GM06990 (cell line): ENCODE measurements at places on chromosomes 3 and 15.

DNA sequence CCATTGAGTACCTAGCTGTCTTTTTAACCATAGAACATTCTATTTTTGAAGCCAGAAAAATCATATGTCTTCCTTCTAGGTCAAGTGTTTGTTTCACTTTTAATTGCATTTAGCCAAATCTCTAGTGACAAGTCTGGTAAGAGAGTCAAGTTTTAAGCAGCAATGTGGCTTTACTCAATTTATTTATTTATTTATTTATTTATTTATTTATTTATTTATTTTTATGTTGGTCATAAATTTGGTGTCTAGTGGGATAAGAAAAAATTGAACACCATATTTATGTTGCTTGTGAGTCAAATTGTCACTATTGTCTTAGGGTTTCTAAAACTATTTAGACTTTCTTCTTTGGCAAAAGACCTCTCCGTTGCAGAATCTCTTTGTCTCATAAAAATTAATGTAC is 174.5 kb upstream of the BCHE start:
- no peak for DNase-seq

GRCh38 chr3:52809662-52810377 is 15.2 kb downstream of the ITIH3 start:
- no peak for DNase-seq

GRCh38 chr3:127671523-127672428 is 976 bp upstream of the ABTB1 start:
- no peak for DNase-seq

GRCh38 chr3:138351916-138352550 is 3.7 kb downstream of the MRAS start:
- DNase-seq, result no peak

GRCh38 chr3:138600100-138600745 is 6.2 kb upstream of the CEP70 start:
- DNase-seq, result no peak

- DNase-seq, result no peak
Measured at GRCh38 chr15:68507447-68507846, 71.3 kb upstream of the CORO2B start.

- DNase-seq, result no peak
Measured at GRCh38 chr3:150327678-150328653, 80.1 kb upstream of the TSC22D2 start.

- no peak for DNase-seq
Measured at GRCh38 chr3:173663696-173664111, 266.2 kb downstream of the NLGN1 start.

GRCh38 chr3:127043731-127044510 is 61.0 kb downstream of the PLXNA1 start:
- DNase-seq, result no peak

DNA sequence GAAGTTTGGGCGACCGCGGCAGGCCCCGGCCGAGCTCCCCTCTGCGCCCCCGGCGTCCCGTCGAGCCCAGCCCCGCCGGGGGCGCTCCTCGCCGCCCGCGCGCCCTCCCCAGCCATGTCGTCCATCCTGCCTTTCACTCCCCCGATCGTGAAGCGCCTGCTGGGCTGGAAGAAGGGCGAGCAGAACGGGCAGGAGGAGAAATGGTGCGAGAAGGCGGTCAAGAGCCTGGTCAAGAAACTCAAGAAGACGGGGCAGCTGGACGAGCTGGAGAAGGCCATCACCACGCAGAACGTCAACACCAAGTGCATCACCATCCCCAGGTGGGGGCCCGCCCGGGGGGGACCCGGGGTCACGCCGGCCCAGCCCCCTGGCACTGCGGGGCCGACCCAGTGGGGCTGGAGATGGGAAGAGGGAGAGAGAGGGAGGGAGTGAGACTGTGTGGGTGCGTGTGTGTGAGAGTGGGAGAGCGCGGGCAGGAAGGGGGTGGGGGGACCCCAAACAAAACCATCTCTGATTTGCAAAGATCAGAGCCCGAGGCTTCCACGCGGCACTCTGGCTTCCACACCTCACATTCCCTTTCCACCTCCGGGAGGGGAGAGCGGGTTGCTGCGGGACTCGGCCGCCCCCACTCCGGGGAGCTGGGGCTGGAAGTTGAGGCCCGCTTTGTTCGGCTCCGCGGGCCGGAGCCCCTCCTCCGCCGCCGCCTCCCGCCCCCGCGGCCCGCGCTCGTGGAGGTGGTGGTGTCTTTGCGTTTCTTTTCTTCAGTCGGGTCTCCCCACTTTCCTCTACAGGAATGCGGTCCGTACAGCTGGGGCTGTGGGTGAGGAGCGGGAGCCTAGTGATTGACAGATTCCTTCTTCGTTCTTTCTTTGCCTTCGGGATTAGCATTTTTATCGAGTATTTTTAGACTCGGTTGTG is 898 bp downstream of the SMAD3 start:
- no peak for DNase-seq

GRCh38 chr3:111571907-111572460 is 23.2 kb downstream of the ZBED2 start:
- no peak for DNase-seq

DNA sequence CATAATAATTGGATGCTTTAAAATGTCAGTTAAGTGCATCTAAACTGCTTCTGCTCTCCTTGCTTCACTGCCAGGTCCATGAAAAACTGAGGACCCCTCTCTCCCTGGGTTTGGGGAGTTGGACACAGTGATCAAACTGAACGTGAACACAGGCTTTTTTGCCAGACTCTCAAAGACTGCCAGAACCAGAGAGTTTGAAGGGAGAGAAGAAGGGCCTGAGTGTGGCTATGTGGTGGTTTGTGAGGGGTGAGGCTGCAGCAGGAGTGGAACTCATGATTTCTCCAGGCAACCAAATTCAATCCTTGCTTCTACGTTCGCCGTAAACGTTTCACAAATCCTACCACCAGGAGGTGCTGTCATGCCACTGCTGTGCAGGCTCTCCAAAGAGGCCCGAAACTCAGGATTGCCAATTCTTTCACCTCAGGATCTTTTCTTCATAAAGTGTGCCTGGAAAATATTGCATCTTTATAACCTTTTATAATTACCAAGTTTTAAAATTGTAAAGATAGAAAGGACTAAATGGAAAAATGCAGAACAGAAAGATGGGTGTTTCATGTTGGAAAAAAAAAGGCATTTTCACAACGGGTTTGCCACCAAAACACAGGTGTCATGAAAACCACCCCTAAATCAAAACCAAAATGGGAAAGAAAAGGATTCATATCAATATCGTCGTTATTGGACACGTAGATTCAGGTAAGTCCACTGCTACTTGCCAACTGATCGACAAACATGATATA is 19.7 kb downstream of the TM4SF4 start:
- no peak for DNase-seq

GRCh38 chr15:48888191-48888590 is 10.3 kb downstream of the EID1 start:
- DNase-seq, result peak; percentile 13

- no peak for DNase-seq
Measured at GRCh38 chr3:66121318-66121717, 82.6 kb upstream of the MAGI1 start.

GRCh38 chr15:50262533-50262932 is 3.0 kb downstream of the HDC start:
- no peak for DNase-seq

- no peak for DNase-seq
Measured at GRCh38 chr15:91908391-91908790, 54.9 kb downstream of the SLCO3A1 start.

- no peak for DNase-seq
Measured at GRCh38 chr3:151282921-151283320, 4.6 kb upstream of the P2RY14 start.

- no peak for DNase-seq
Measured at GRCh38 chr3:150324788-150325187, 83.3 kb upstream of the TSC22D2 start.

- no peak for DNase-seq
Measured at GRCh38 chr3:131690800-131691199, 188.0 kb upstream of the MRPL3 start.

- DNase-seq, result no peak
Measured at GRCh38 chr15:62124176-62124972, 40.7 kb downstream of the C2CD4B start.

DNA sequence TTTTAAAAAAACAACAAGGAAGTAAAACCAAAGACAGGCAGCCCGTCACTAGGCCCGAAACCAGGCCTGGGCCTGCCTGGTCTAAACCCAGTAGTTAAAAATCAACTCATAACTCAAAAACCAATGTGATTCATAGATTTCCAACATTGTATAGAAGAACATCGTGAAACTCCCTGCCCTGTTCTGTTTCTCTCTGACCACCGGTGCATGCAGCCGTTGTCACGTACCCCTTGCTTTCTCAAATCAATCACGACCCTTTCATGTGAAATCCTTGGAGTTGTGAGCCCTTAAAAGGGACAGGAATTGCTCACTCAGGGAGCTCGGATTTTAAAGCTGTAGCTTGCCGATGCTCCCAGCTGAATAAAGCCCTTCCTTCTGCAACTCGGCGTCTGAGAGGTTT is 89.5 kb downstream of the DCLK3 start:
- no peak for DNase-seq

- DNase-seq, result no peak
Measured at GRCh38 chr3:106710596-106710995, 666.6 kb upstream of the CCDC54 start.

- DNase-seq, result no peak
Measured at GRCh38 chr3:108305484-108306172, 9.3 kb downstream of the HHLA2 start.

- peak; percentile 3 for DNase-seq
Measured at GRCh38 chr3:35857004-35857403, 217.7 kb downstream of the ARPP21 start.

GRCh38 chr15:25339431-25339830 is 99.4 kb downstream of the UBE3A start:
- no peak for DNase-seq

- no peak for DNase-seq
Measured at GRCh38 chr3:4021162-4021561, 221.9 kb downstream of the LRRN1 start.

GRCh38 chr3:184489268-184489841 is 72.2 kb upstream of the EPHB3 start:
- DNase-seq, result no peak

- DNase-seq, result no peak
Measured at GRCh38 chr15:67601073-67601472, 58.6 kb downstream of the MAP2K5 start.

- no peak for DNase-seq
Measured at GRCh38 chr3:123167686-123168085, 34.1 kb upstream of the SEC22A start.

DNA sequence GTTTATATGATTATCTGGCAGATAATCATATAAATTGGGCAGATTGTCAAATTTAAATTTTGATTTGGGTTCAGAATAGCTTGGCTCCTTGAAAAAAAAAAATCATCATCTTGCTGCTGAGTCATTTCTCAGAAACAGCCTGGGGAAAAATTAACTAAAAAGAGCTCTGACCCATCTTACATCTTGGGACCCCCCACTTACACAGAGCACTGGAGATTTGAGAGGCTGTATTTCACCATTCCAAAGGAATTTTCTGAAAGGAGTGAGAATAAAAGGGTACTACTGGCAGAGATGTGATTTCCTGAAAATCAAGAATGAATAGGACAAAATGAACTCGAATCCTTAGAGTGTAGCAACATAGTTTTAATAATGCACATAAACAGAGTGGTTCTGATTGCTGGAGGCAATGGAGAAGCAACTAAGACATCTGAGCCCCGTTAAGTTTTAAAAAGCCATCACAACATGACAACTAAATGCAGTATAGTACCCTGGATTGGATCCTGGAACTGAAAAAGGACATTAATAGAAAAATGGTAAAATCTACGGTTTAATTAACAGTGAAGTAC is 97.5 kb downstream of the RFTN1 start:
- no peak for DNase-seq

DNA sequence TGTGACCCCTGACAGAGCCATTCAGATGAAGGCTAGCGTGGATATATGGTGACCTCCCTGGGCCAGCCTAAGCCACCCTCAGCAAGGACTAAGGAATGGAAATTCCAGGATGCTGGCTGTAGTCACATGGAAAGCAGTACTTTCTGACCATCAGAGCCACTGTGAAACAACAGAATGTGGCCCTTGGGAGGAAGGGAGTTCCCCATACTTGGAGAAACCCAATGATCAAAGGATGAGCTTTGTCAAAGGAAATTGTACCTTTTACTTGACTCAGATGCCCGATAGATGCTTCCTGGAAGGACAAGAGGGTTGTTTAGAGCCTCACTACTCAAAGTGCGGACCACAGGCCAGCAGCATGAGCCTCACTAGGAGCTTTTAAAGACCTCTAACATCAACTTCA is 484.5 kb upstream of the PROK2 start:
- DNase-seq, result no peak

DNA sequence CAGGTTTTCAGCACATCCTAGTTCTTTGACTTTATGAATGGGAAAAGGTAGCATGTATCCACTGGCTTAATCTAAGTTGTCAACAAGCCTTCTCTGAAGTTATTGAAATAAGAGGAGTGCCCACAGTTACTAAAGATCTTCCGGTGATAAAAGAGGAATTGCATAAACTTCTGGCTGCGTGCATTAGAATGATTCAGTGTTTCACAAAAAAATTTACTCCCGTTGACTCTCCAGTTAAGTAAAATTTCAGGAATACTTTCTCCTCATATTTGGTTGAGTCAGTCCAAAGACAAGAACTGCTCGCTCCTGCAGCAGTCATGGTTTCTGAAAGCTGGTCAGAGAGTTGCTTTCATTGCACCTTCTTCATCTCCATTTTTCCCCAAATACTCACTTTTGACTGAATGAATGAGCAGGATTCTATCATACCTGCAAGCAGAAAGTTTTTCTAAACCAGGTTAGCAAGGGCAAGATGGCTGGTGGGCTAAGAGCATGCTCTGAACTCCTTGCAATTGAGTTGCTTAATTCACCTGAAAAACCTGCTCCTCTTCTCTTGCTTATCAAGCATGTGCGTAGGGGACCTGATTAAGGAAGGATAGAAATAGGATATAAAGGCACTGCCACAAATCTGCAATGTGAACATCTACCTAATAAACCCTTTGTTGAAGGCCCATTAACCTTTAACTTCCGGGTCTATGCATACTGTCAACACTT is 64.2 kb upstream of the TIMP4 start:
- DNase-seq, result no peak

GRCh38 chr3:71360764-71361163 is 222.8 kb downstream of the FOXP1 start:
- DNase-seq, result no peak

DNA sequence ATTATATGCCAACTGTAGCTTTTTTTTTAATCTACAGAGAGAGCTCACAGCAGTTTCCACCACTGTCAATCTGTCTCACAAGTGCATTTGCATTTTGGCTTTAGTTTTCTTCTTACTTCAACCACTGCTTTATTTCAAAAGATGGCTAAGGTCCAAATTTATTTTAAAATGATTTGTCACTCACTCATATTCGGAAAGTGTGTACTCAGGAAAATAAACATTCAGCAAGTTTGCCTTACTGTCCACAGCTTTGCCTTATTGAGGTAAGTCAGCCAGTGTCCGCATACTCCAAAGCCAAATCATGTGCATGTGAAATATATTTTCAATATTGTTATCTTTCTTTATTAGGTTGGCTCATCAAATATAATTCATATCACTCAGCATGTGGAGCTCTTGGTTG is 240.7 kb upstream of the ARHGEF26 start:
- DNase-seq, result no peak

DNA sequence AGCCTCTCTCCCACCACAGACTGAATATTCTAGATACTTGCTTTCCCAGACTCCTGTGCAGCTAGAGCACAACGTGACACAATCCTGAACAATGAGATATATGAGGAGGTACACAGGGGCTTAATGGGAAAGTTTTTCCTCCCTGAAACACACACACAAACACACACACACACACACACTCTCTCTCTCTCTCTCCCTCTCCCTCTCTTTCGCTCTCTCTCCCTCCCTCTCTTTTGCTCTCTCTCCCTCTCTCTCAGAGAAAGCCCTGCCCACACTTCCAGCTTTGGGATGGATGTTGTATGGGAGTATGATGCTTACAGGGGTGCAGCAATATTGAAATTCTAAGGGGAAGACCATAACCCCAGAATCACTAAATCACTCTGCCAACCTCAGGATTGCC is 110.1 kb downstream of the PLD1 start:
- no peak for DNase-seq
